ENCODE measurements at places on chromosomes 13 and 19.
A peak's percentile ranks its signal among the peaks of the same experiment; 100 is the strongest.

GRCh38 chr13:30908416-30908980 is 2.4 kb downstream of the MEDAG start:
- DNase-seq = no peak

DNA sequence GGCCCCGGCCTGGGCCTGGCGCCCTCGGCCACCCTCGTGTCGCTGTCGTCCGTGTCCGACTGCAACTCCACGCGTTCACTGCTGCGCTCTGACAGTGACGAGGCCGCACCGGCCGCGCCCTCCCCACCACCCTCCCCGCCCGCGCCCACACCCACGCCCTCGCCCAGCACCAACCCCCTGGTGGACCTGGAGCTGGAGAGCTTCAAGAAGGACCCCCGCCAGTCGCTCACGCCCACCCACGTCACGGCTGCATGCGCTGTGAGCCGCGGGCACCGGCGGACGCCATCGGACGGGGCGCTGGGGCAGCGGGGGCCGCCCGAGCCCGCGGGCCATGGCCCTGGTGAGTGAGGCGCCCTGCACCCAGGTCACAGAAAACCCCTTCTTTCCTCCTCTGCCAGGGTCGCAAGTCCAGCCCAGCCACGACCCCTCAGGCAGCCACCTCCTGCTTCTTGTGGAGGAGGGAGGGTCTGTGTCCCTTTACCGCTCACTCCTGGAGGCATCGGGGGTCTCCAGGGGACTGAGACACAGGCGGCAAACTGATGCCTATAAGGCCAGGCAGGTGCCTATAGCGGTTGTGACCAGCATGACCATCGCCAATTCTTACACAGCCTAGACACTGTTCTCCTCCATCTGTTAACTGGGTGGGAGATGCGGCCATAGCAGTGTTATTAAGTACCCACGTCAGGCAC is 4.2 kb downstream of the TTC9B start:
- DNase-seq = no peak

GRCh38 chr13:52419080-52419479 is 13.1 kb upstream of the THSD1 start:
- no peak for DNase-seq

- no peak for DNase-seq
Observed at GRCh38 chr13:69676286-69676685, 431.3 kb upstream of the ATXN8OS start.

DNA sequence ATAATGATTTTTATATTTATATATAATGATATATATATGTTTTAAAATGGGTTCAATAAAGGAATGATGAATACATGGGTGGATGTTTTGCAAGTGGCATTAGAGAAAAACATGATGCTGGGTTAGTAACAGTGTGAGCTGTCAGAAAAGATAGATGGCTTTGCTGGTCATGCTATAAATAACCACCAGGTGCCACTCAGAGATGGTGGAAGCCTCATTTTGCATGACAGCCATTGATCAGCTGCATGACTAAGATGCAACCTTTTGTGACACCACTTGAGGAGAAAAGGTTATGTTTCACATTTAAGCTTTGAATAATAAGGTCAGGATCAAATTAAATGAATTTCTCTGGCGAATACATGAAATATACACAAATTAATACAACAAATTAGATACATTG is 737.7 kb downstream of the PCDH9 start:
- DNase-seq = peak; percentile 3
